CMK (cell line): ENCODE measurements at places on chromosomes 16 and 17.

DNA sequence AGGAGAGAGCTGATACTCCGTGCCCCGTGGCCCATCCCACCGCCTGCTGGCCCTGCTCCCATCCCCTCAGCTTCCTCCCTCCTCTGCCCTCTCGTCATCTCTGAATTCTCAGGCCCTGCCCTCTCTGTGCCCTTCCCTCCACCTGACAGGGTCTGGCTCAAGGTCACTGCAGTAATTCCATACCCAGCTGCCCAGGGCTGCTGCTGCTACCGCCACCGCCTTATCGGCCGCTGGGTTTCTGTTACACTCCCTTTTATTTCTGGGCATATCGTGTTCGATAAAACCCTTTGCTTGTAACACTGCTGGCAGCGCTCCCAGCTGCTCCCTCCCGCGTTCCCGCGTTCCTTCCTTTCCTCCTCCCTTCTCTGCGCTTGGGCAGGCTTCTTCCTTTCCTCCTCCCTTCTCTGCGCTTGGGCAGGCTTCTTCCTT, 1.2 kb downstream of the EPN3 start:
- DNase-seq: no peak

DNA sequence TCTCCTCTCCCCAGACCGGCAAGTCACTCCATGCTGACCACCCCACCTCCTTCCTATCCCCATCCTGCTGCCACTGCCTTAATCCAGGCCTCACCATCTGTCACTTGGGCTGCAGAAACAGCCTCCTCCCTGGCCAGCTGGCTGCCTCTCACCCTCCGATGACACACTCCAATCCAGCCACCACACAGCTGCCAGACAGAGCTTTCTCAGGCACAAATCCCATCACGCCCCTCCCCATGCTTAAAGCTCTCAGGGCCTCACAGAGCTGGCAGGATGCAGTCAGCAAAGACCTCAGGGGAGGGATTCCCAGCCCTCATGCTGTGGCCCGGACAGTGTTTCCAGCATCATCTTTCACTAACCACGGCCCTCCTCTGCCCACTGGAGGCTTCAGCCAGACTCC, 13.7 kb downstream of the CAMKK1 start:
- DNase-seq: no peak

DNA sequence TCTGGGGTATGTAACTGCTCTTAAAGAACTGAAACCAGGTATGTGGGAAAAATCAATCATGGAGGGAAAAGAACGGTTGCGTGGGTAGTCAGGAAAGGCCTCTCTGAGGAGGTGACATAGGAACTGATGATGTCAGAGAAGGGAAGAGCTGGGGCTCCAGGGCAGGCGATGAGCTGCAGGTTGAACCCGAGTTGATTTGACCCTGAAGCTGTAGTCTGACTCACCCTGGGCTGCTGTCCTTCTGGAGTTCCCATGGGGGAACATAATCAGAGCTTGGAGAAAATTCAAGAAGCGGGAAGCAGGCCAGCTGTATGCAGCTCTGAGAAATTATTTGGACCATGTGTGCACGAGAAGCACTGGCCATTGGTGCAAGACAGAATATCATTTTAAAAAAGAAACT, 16.7 kb downstream of the SLC6A2 start:
- DNase-seq: no peak

DNA sequence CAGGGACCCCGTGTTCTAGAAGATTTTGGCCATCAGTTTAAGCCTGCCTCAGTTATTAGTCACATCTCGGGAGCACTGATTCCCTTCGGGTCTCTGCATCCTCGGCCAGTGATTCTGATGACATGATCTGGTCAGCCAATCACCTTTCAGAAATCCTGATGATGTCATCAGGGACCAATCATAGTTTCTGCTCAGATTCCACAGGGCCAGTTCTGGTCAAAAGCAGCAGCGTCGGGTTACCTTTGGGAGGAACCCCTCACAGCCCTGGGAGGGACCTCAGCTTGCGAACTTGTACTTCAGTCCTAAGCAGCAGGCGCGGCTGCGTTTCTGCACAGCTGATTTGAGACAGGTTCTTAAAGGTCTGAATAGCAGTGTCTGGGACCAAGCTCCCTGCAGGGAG, 13.9 kb downstream of the KDM8 start:
- no peak for DNase-seq

DNA sequence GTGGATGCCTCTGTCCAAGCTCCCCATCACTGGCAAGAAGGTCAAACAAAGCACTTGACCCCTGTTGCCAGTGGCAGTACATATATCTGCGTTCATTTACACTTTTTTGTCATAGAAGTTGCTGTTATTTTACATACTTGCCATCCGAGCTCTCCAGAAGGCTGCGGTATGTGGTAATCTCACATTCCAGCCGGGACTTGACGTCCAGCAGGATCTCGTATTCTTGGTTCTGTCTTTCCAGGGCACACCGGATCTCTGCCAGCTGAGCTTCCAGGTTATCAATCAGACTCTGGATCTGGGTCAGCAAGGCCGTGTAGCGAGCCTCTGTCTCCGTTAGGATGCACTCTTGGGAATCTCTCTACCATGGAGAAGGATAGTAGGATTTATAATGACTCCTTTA, 6.6 kb downstream of the KRT39 start:
- no peak for DNase-seq

DNA sequence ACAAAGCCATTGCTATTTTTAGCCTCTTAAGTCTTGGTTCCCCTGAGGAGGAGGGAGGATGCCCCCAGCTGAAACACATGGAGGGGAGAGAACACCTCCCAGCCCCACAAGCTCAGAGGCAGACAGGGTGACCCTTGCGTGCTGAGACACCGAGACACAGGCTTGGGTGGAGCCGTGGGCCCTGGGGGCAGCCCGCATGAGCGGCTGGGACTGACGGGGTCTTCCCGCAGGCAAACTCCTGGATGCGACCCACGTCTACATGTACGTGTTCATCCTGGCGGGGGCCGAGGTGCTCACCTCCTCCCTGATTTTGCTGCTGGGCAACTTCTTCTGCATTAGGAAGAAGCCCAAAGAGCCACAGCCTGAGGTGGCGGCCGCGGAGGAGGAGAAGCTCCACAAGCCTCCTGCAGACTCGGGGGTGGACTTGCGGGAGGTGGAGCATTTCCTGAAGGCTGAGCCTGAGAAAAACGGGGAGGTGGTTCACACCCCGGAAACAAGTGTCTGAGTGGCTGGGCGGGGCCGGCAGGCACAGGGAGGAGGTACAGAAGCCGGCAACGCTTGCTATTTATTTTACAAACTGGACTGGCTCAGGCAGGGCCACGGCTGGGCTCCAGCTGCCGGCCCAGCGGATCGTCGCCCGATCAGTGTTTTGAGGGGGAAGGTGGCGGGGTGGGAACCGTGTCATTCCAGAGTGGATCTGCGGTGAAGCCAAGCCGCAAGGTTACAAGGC, 9.8 kb downstream of the SLC16A3 start:
- DNase-seq: no peak
